Stimulated activated CD4-positive, alpha-beta T cell treated with anti-CD3 and anti-CD28 coated beads, Interleukin-12 subunit alpha, Interleukin-12 subunit beta, amount 100 ng/mL, for 4 hours (primary cell): ENCODE measurements at places on chromosomes 6 and 20.

GRCh38 chr6:75213732-75214131 lies 7.9 kb upstream of the COL12A1 start:
- DNase-seq, result no peak

DNA sequence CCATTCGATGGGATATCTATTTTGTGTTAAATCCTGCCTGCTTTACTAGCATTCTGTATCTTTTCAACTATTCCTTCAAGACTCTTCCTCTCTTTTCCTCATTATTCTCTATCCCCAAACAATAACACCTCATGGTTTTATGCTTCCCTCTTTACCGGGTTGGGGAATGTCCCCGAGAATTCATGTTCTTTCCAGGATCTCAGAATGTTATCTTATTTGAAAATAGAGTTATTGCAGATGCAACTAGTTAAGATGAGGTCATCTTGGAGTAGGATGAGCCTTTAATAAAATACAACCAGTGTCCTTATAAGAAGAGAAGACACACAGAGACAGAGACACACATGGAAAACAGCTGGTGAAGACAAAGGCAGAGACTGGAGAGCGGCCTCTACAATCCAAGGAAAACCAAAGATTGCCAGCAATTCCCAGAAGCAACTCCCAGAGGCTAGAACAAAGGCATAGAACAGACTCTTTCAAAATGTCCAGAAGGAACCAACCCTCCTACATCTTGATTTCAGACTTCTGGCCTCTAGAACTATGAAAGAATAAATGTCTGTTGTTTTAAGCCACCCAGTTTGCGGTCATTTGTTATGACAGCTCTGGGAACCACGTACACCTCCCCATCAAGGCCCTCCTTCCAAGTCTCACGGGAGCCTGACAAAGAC lies 126.8 kb upstream of the TNFAIP3 start:
- no peak for DNase-seq

GRCh38 chr6:6004390-6004995 lies 2.2 kb downstream of the NRN1 start:
- DNase-seq, result no peak

DNA sequence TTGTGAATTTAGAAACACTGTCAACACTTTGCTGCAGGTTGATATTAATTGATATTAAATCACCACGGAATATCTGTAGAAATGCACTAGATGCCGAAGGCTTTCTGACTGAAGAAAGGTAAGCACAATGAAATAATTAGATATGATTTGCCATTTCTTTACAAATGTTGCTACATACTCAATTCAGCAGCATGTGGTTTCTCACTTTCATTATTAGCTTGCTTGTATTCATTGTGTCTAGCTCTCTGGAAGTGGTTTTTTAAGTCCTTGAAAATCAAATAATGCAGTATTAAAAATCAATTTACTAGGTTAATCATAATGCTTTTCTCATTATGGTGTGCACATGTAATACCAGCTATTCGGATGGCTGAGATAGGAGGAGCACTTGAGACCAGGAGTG lies 231.3 kb upstream of the MARCKS start:
- no peak for DNase-seq

DNA sequence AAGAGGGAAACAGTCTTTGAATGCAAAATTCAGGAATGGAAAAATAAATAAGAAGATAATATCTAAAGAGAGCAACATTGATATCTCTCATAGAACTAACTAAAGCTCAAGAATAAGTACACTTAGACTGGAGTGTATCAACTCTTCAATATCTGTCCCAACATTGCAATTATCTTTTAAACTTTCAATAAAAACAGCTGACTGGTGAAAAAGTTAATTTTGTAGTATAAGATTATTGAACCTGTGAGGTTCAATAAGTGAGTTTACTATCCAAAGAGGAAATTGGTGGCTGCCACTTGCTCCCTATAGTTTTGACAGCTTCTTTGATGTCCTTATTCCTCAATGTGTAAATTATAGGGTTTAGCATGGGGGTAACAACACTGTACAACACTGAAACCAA lies 13.7 kb downstream of the OR5V1 start:
- DNase-seq, result no peak

DNA sequence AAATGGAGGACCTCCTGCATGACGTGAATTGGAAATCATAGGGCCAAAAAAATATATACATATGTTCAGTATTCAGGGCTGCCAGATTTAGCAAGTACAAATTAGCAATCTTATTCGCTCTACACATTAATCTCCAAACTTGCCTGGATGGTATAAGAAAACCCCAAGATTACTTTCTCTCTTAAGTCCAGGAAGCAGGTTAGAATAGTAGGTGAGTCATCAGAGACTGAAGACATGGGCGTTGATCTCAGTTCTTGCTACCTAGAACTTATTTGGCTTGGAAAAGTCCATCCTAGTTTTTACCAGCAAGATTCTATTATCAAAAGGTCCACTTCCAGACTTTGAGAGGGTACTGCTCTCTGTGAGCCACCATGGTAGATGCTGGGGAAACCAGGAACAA lies 47.4 kb downstream of the GPR63 start:
- no peak for DNase-seq

- DNase-seq, result no peak
Observed at GRCh38 chr20:17807651-17808050, 107.9 kb downstream of the BANF2 start.

DNA sequence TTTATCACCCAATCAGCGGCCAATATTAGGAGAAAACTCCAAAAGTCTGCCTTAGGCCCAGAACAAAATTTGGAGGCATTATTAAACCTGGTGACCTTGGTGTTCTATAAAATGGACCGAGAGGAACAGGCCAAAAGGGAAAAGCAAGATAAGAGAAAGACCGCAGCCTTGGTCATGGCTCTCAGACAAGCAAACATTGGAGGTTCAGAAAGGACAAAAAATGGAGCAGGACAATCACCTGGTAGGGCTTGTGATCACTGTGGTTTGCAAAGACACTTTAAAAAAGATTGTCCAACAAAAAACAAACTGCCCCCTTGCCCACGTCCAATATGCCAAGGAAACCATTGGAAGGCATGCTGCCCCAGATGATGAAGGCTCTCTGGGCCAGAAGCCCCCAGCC lies 31.2 kb downstream of the CEP85L start:
- no peak for DNase-seq

GRCh38 chr6:112308476-112308875 lies 38.7 kb upstream of the RFPL4B start:
- DNase-seq, result no peak

GRCh38 chr6:118569498-118569897 lies 21.4 kb downstream of the PLN start:
- no peak for DNase-seq

DNA sequence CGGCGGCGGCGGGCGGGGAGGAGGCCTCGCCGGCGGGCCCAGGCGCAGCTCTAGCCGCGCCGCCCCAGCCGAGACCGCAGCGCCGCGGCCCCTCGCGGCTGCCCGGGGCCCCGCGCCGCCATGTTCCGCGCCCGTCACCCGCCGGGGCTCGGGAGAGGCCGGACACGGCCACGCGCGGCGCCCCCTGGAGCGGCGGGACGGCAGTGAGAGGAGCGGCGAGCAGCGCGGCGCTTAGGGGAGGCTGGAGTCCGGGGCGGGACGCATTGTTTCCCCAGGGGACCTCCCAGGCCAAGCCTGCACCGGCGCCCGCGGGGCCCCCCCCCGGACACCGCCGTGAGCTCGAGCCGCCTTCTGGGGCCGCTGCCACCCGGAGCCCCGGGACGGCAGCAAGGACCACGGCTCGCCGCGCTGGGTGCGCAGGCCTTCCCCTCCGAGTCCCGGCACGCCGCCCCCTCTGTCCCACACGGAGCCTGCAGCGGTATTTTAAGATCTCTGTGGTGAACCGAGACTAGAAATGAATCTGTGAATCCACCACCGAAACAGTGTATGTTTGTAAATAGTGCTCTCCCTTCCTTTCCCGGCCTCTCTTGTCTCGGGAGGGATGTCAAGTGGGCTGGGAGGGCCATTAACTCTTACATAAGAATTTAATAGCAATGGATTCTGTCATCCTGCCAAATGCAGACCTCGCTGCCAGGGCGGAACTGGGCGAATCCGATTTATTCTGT lies 424 bp upstream of the KIF13A start:
- DNase-seq, result no peak

DNA sequence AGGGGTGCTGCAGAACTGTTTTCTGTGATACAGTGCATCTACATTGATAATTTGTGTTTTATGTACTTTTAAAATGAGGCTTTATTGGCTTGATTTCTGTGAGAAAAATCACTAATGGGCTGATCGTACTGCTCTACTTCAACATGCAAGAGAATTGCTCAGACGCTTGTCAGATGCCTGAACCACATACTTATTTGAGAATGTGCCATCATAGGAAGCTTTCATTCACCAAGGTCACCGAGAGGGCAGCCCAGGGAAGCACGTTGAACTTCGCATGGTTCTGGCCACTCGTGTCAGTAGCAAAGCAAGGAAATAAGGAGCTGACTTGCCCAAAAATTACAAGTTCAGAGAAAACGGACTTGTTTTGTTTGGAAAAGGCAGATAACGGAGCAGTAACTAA lies 168.5 kb upstream of the AKAP12 start:
- DNase-seq, result no peak

GRCh38 chr6:166032366-166033200 lies 135.1 kb downstream of the TBXT start:
- no peak for DNase-seq

DNA sequence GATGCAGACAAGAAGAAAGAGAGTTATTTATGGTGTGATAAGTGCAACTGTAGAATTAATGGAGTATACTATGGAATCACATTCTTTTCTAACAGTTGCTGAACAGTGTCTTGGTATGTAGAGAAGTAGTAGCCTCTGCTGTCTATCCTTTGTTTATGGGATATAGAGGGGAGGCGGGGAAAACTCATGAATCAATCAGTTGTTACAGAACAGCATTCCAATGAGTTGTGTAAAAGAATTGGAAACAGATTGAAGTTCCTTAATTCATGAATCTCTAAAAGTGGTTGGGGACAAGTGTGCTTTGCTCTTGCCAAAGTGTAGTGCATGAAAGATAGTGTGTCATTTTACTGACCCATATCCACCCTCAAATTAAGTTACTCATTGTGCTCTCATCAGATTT lies 77.7 kb downstream of the FLRT3 start:
- no peak for DNase-seq

GRCh38 chr6:112429226-112429625 lies 82.1 kb downstream of the RFPL4B start:
- DNase-seq, result no peak

- DNase-seq, result peak; percentile 26
Observed at GRCh38 chr6:138590796-138591709, 91.8 kb upstream of the NHSL1 start.

DNA sequence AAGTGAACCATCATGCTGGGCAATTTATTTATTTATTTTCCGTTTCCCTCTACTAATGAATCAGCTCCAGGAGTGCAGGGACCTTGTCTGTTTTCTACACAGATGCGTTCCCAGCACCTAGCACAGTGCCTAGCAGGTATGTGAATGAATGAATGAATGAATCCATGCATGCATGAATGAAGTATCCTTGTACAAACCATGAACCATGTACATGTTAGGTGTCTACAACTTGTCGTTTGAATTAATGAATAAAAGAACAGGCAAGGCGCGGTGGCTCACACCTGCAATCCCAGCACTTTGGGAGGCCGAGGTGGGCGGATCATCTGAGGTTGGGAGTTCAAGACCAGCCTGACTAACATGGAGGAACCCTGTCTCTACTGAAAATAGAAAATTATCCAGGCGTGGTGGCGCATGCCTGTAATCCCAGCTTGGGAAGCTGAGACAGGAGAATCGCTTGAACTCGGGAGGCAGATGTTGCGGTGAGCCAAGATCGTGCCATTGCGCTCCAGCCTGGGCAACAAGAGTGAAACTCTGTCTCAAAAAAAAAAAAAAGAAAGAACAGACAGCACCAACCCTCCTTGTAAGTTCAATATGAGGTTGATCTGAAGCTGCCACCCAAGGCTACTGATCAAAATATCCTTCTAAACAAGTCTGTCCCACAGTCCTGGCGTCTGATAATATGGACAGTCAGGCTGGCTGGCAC lies 27.3 kb upstream of the SLC9A8 start:
- no peak for DNase-seq

DNA sequence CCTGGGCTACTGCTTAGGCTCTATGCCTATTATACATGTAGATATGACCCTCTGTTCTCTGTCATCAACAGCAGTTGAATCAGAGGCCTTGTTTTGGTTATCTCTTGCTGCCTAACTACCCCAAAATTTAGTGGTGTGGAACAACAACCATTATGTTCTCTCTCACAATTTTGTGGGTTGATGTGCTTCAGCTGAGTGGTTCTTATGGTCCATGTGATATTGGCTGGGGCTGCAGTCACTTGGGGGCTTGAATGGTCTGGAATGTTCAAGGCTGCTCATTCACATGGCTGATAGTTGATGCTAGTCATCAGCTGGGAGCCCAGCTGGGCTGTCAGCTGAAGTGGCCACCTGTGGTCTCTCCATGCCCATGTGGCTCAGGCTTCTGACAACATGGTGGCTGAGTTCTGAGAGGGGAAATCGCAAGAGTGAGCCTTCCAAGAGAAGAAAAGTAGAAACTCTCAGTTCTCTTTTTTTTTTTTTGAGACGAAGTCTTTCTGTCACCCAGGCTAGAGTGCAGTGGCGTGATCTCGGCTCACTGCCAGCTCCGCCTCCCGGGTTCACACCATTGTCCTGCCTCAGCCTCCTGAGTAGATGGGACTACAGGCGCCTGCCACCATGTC lies 47.8 kb downstream of the SHLD1 start:
- no peak for DNase-seq

- no peak for DNase-seq
Observed at GRCh38 chr6:142395266-142395665, 93.5 kb downstream of the ADGRG6 start.

GRCh38 chr6:62764841-62765240 lies 446.4 kb upstream of the FKBP1C start:
- DNase-seq, result no peak

DNA sequence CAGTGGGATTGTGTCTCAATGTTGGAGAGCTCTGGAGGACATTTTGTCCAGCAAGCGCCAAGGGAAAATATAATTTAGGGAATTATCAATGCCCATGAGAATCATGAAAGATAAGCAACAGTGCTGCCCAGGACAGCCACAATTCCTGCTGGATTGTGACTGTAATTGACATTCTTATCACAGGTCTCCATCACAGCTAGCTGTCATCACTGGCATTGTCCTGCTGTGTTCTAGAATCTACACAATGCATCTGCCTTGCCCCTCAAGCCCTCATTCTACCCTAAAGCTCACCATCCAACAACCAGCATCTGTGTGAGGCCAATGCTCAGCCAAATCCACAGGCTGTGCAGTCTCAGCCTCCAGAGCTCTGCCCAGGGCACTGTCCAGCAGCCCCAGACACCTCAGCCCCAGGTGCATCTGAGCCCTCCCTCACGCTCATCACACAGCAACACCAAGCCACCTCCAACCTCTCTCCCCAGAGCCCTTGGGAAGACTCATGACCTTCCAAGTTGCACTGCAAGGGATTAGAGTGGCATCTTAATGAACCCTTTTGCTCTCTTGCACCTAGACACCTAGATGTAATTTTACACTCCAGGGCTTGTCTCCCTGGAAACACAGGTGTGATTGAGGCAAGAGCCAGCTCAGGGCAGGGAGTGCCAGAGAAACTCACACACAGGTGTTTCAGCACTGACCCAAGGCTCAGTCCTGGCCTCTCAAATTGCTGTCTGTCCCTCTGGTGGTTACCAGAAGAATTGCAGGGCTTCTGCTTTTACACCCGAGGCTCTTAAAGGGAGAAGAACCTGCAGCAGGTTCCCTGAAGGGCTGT lies 85.2 kb upstream of the PHACTR3 start:
- DNase-seq, result peak; percentile 10
